Caudate nucleus (tissue), 63 donors: ENCODE measurements at places on chromosomes 16 and 17.

GRCh38 chr17:28675980-28676379 is 14.0 kb downstream of the SUPT6H start:
- DNase-seq: no peak

DNA sequence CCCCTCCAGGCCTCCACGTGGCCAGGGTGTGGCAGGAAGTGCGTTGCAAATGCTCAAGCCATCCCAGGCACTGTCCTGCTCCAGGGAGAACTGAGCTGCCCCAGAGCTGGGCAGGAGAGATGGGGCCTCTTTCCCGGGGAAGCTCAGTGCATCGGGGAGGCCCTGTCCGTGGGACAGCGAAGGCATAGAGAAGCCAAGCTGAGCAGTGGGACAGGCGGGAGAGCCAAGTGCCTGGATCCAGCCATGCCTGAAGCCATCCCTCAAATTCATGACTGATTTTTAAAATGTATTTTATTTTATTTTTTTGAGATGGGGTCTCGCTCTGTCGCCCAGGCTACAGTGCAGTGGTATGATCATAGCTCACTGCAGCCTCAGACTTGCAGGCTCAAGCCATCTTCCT is 25.4 kb upstream of the SSTR5 start:
- DNase-seq: no peak

GRCh38 chr16:54268766-54269165 is 17.8 kb downstream of the IRX3 start:
- DNase-seq: no peak

DNA sequence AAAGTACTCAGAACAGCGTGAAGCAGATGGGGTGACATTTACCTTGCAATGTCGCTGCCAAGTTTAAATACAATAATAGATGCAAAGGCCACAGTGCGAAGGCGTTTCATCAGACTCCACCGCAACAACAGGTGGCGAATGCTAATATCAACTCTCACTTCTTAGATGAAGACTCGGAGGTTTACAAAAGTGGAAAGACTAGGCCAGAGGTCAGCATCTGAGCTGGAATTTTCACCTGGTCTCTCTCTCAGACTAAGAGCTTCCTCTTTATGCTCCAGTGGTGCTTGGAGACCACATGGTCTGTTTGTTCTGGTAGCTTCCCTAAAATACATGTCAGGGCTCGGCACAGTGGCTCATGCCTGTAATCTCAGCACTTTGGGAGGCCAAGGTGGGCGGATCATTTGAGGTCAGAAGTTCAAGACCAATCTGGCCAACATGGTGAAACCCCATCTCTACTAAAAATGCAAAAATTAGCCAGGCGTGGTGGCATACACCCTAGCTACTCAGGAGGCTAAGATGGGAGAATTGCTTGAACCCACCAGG is 169.1 kb downstream of the XYLT1 start:
- no peak for DNase-seq

- no peak for DNase-seq
These were observed 138.1 kb downstream of the TRIM37 start for GRCh38 chr17:58968426-58969061.

DNA sequence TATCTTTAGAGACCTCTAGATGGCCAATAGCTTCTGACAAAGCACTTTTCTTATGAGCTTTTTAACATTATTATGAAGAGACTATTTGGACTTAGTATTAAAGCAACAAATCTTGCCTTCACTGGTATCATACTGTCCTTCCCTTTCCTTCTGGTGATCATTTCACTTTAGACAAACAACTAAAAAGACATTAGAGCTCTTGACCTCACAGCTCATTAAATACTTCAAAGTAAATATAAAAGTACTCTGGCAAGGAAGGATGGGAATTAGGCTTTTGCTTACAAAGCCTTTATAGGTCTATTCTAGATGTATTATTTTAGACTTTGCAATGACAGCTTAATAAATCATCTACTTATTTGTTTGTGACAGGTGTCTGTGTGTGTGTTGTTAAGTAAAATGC is 11.1 kb downstream of the STXBP4 start:
- DNase-seq: no peak

DNA sequence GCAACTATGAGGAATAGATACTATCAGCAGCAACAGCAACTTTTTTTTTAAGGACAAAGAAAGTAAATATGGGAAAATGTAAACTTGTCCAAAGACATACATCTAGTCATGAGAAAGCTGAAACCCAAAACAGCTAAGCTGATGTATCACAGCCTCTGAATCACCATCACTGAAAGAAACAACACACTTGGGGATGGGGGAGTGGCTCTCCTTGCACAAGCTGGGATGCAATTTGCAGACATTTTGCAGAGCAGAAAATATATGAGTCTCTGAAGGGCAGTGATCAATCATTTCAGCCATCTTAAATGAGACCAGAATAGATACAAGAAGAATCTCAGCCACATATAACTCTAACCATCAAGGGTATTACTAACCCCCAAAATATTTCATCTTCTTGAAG is 79.1 kb downstream of the GRIN2A start:
- no peak for DNase-seq

DNA sequence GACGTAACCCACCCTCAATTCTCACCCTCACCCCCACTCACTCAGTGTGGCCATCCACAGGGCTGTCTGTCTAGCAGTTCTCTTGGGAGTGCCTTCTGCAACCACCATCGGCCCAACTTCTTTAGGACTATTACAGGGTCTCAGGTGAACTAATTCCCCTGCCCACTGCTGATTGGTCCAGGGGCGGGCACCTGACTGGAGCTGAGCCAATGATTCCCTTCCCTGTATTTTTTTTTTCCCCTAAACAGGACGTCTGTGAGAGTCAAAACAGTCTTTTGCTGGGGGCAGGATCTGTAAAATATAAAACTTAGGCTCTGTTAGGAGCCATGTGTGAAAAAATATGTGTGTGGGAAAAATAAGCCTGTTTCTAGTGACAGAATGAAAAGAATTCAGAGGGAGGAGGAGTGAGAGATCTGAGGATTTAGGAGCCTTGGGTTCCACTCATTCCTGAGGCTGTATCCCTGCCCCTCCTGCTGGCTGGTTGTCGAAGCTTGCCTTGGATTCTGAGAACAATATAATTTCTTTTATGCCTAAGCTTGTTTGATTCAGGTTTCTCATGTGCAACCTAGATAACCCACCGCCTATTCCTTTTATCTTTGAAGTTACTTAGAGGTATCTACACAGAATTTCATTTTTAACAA is 115.0 kb downstream of the SPACA3 start:
- no peak for DNase-seq

DNA sequence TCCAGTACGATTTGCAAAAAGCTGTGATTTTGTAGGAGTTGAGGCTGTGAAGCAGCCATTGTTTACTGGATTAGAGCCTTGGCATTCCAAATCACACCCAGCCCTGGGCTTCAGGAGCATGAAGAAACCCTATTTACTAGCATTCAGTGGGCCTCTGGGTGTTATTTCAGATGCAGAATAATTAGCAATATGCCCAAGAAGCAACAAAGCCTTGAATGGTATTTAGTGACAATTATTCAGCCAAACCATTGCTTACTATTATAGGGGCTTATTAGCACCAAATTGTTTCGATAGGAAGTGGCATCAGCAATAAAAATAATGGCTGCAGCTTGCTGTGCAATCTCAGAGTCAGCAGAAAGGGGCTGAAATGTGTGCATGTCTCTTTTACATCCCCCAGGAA is 166.6 kb upstream of the SHISA6 start:
- DNase-seq: no peak

GRCh38 chr16:77324729-77325128 is 110.1 kb downstream of the ADAMTS18 start:
- no peak for DNase-seq

DNA sequence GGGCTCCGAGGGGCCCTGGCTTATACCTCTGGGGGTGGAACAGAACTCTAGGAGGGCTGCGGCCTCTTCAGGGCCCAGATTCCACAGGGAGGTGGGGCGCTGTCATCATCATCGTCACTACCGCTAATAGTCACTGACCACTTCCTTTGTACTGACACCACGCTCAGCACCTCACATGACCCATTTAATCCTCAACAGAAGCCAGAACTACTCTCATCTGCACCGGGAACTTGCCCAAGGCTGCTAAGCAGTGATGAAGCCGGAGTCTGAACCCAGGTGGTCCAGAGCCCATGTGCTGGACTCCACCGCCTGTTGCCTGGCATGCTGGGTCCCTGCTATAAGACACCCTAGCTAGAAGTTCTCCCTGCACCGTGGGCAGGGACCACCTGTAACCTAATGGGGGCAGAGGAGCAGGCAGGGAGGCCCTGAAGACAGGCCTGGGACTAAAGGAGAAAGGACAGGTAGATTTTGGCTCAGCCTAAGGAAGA is 12.0 kb downstream of the UNC13D start:
- DNase-seq: no peak

DNA sequence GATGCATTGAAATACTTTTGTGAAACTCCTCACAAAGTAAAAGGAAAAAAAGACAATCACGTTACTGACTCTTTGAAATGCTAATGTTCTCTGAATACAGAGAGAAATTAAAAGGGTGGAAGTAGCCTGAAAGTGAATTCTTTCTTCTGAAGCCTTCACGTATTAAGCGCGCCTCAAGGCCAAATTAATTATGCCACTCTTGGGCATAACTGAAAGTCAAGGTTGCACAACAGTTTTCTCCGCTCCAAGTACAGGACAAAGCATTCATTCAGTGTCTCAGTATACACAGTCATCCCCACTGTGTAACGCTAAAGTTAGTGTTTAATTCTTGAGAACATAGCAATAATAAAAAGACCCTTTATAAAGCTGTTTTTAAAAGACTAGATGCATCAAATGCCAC is 21.5 kb downstream of the PARN start:
- DNase-seq: no peak

GRCh38 chr17:8016632-8017424 is 14.4 kb downstream of the GUCY2D start:
- DNase-seq: no peak

DNA sequence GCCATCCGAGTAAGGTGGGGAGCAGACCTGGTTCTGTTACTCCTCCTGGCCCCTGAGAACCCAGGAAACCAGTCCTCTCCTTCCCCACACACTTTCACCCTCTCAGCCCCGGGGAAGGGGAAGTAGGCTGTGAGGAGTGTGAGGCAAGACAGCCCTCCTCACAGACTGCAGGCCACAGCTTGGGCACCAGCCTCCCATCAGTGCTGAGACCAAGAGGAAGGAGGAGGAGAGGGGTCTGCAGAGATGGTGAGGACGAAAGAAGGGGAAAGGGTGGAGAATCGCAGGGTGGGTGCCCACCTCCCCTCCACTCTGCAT is 7.0 kb downstream of the G6PC3 start:
- DNase-seq: no peak

- no peak for DNase-seq
These were observed 58.0 kb upstream of the GSE1 start for GRCh38 chr16:85554889-85555718.

DNA sequence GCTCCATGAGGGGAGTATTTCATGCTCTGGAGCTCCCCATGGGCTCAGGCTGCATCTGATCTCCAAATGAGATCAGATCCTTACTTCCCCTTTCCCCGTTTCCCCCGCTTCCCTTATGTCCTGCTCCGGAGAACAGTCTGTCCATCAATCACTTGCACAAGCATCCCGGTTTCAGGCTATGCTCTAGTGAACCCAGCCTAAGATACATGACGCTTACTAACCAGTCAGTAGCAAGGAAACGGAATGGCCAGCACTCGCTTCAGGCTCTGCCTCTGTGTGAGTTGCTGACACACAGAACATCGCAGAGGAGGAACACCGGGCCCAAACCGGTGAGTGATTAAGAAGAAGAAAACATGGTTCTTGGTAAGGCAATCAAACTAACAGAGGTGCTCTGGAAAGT is 9.4 kb upstream of the ATP5MC1 start:
- DNase-seq: no peak

DNA sequence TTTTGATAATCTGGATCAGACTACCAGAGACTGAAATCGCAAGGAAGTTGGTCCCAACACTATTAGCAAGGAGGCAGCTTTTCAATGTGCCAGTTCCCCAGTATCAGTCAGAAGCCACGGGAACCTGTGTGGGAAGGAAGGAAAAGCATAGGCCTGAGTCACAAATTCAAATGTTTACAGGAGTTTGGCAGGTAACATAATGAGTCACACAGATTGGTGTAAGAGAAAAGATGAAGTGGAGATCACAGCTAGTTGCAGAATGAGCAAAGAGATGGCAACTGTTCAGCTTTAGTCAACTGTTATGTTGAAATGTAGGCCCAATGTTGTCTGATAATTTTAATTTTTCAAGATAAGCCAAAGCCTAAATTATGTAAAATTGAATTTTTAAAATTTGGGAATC is 28.1 kb upstream of the ITGA2B start:
- no peak for DNase-seq

DNA sequence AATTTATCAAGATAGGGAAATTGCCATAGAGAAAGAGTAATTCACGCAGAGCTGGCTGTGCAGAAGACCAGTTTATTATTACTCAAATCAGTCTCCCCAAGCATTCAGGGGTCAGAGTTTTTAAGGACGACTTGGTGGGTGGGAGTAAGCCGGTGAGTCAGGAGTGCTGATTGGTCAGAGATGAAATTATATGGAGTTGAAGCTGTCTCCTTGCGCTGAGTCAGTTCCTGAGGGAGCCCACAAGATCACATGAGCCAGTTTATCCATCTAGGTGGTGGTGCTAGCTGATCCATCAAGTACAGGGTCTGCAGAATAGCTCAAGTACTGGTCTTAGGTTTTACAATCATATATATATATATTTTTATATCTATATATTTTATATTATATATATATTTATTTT is 6.0 kb upstream of the AQP8 start:
- no peak for DNase-seq

GRCh38 chr17:50626037-50626574 is 8.6 kb upstream of the ABCC3 start:
- peak; percentile 20 for DNase-seq

DNA sequence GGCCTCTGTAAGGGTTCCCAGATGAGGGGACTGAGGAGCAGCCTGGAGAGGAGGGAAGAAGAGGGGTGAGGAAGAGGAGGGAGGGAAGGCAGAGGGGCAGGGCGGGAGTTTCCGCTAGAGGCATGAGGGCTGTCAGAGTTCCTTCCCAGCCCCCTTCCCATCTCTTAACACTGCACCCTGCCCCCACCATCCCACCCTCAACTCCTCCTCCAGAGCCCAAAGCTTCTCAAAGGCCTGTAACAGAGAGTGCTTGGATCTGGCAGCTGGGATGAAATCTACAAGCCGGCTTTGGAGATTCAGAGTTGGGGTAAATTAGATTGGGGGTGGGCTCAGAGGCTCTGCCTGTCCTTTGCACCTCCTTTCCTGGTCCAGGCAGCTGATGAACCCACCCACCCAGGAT is 57.3 kb upstream of the DLX4 start:
- DNase-seq: no peak
